ENCODE measurements at places on chromosomes 12 and 14.

DNA sequence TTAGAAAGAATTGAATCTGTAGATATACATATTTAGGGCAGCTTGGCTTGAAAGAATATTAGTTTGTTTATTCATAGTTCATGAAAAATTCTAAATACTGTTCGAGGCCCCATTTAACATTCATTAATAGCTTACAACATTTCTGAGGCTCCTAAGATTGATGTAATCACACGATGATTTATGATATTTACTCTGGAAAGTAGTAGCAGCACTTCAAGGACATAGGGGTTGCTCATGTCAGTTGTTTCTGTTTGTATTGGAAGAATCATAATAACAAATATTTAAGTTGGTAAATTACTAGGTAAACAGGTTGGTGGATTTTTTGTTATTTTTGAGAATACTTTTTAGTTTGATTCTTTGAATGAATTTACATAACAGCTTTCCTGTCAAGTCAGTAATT lies 30.4 kb downstream of the CAND1 start:
- no peak for DNase-seq

GRCh38 chr12:120909633-120910298 lies 5.6 kb upstream of the SPPL3 start:
- no peak for DNase-seq

GRCh38 chr14:88346048-88346639 lies 23.1 kb upstream of the KCNK10 start:
- no peak for DNase-seq

GRCh38 chr14:68391311-68392014 lies 401.4 kb downstream of the ZFP36L1 start:
- no peak for DNase-seq

GRCh38 chr12:111368788-111369495 lies at the start of gene PHETA1:
Gene PHETA1, minus strand, starts transcription at chr12:111369095. Its CDS starts 5,668 bp downstream, at chr12:111363427.
- DNase-seq: peak; percentile 90

DNA sequence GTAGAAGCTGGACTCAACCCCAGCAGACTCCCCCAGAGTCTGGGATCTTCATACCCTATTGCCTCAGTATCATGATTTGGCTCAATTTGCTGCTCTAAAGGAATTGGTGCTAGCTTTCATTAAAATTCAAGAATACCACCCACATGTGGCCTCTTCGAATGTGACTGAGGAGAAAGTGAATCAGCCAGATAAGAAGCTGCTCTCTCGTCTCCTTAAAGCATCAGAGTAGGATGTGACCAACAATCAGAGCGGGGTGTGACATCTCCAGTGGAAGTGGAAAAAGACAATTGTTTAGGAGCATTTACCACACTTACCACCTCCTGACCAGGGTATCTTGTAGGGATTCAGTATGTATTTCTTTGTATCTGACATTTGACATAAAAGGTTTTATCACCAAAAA lies 278.2 kb upstream of the DIO2 start:
- no peak for DNase-seq

DNA sequence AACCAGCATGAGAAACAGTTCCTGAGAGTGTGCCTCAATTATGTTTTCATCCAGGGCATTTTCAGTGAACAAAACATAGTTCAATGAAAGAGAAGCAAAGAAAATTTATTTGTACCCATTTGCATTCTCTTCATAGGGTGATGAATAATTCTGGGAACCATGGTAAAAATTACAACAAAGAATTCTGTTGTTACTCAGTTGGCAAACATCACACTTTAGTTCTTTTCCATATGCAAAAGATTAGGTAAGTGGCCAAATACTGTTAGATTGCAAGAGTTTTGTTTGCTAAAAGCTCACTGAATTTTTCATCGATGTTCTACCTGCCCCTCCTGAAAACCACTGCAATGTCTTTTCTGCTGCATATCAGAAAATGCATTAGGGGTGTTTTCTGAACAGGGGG lies 132.4 kb upstream of the RGS6 start:
- DNase-seq: no peak

GRCh38 chr14:102182936-102183619 lies 43.4 kb downstream of the WDR20 start:
- DNase-seq: no peak

GRCh38 chr14:23647619-23648018 lies 11.5 kb downstream of the DHRS2 start:
- no peak for DNase-seq

DNA sequence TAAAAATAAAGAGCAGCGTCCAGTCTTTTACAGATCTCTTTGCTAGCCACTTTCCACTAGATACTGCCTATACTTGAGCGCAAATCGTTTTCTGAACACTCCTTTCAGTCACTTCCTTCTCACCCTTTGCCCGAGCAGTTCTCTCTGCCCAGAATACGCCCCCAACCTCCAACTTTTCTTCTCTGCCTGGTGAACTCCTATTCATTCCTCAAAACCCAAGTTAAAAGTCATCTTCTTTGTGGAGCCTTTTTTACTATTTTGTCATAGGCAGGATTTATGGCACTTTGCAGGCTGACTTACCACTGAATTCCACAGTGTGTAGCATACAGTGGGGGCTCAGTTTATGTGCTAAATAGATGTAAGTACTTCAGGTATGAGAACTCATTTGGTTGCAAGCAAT lies 4.0 kb downstream of the CCDC63 start:
- DNase-seq: no peak

GRCh38 chr14:101072945-101073597 lies 169.5 kb upstream of the RTL1 start:
- DNase-seq: peak; percentile 13

DNA sequence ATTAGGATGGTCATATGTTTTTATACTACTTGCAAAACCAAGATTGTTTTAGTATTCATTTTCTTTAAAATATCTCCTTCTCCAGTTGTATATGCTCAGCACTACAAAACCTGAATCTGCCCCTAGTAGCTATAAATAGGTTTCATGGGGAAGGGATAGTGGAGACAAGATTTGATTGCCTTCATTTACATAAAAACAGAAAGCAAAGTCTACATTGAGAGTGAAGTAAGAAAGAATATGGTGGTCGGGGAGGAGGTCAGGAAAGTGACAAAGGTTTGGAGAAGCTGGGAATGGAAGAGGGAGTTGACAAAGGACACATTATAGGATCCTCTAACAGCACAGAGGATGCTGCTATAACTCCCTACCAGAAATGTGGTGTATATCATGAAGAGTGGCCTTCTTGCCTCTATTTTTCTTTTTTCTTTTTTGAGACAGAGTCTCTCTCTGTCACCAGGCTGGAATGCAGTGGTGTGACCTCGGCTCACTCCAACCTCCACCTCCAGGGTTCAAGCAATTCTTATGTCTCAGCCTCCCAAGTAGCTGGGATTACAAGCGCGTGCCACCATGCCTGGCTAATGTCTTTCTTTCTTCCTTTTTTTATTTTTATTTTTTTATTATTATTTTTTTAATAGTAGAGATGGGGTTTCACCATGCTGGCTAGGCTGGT lies 6.6 kb upstream of the LRP6 start:
- DNase-seq: no peak

- DNase-seq: no peak
Observed at GRCh38 chr14:87492561-87492960, 500.4 kb downstream of the GALC start.

- DNase-seq: no peak
Observed at GRCh38 chr14:33714527-33715226, 236.2 kb downstream of the EGLN3 start.

GRCh38 chr12:50599366-50600095 lies 94.7 kb downstream of the DIP2B start:
- no peak for DNase-seq

DNA sequence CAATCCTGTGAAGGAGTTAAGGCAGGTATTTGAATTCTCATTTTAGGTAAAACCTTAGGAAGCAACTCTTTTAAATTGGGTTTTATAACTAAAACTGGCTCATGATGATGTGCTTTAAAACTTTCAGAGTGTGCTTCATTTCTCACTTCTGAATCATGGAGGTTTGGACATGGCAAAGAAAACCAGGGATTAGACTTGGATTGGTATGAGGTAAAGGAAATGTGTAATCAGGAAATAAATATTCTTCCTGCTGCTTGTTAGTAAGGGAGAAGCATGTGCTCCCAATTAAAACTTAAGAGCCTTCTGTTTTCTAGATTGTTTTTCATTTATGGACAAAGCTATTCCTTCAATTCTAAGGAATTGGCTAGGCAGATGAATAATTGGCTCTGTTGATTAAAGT lies 57.4 kb downstream of the FBXO33 start:
- DNase-seq: no peak

DNA sequence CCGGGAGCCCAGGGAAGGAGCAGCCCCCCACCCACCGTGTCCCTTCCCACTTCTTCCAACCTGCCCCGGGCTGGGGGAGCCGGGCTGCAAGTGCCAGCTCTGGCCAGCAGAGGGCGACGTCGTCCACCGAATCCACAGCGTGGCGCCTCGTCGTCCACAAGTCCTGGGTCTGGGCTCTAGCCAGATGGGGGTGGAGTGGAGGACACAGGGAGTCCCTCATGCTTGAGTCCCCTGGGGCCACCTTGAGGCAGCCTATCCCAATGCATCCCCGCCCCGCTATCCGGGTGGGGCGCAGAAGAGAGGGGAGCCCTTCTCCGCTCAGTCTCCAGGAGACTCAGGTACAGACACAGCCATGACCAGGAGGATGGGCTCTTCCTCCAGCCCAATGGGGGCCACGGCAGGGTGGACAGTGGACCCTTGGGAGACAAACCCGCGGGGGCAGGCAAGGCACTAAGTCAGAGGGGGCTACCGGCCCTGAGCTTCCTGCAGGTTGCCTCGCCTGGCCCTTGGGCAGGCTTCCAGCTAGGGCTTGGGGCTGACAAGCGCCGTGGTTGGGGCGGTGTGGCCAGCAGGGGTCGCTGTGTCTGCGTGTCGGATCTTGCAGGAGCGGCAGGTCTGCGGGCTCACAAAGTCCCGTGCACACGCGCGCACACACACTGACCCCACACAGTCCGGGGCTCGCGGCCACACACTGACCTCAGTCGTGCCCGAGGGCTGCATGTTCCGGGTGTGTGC lies 5.5 kb downstream of the AQP5 start:
- DNase-seq: peak; percentile 97

- DNase-seq: peak; percentile 47
Observed at GRCh38 chr12:132806857-132807256, 21.8 kb downstream of the GOLGA3 start.

Data from stimulated activated naive CD8-positive, alpha-beta T cell treated with anti-CD3 and anti-CD28 coated beads, Interleukin-15, Interleukin-2, amounts not matched to agents 100 U/mL and 50 U/mL, for 24 hours (primary cell).